ENCODE measurements at places on chromosomes 6 and 20.
A peak's percentile ranks its signal among the peaks of the same experiment; 100 is the strongest.

DNA sequence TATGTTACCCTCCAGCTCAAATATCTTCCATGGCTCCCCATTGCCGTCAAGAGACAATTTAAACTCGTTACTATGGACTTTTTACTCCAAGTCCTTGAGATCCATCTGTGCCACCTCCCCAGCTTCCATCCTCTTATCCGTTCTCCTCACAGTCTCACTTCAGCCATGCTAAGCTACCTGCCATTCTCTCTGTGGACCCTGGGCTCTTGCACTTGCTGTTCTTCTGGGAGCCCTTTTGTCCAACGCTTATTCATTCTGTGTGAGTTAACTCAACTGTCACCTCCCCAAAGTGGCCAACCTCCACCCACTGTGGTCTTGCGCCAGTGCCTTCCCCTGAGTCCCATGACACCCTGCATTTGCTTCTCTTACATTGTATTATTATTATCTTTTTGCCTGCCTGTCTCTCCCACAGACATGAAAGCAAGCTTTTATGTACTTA is 132.4 kb downstream of the BCAS1 start:
- no peak for ATAC-seq

GRCh38 chr20:59948212-59948611 is 8.0 kb downstream of the FAM217B start:
- ATAC-seq = no peak

- no peak for ATAC-seq
Measured at GRCh38 chr20:46083101-46083500, 6.7 kb downstream of the NCOA5 start.

DNA sequence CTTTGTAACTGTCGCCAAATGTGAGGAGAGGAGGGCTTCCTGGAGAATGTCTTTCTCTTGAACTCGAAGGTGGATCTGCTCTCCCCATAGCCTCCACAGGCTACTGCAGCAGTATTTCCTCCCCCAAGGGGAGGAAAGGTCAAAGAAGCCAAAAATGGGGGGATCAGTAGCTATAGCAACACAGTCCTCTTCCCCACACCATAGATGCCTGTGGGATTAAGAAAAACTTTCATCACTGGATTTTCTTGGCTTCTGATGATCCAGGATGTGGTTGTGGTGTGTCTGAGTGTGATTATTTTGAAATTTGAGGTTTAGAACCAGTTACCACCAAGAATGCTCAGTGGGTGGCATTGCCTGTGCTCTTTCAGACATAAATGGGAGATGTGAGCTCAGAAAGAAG is 140.1 kb upstream of the SPACA1 start:
- ATAC-seq = no peak

DNA sequence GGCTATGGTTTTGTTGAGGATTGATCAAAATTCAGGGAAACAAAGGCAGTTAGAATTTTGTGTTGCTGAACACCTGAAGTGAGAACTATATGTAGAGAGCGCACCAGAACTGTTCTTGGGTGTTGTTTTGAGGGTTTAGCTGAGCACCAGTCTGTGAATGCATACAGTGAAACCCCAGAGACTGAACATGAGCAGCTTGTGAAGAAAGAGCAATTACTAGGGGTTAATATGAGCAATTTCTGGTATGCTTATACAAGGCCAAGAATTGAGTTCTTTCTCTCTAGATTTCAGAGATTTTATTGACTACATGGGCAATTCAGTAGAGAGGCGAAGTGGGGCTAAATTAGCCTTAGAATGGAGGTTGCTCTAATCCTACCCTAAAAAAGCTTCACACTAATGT is 93.9 kb downstream of the CD2AP start:
- no peak for ATAC-seq

- no peak for ATAC-seq
Measured at GRCh38 chr6:11358904-11359830, 126.7 kb upstream of the NEDD9 start.

GRCh38 chr6:133954657-133955576 is 1.9 kb downstream of the TBPL1 start:
- no peak for ATAC-seq

DNA sequence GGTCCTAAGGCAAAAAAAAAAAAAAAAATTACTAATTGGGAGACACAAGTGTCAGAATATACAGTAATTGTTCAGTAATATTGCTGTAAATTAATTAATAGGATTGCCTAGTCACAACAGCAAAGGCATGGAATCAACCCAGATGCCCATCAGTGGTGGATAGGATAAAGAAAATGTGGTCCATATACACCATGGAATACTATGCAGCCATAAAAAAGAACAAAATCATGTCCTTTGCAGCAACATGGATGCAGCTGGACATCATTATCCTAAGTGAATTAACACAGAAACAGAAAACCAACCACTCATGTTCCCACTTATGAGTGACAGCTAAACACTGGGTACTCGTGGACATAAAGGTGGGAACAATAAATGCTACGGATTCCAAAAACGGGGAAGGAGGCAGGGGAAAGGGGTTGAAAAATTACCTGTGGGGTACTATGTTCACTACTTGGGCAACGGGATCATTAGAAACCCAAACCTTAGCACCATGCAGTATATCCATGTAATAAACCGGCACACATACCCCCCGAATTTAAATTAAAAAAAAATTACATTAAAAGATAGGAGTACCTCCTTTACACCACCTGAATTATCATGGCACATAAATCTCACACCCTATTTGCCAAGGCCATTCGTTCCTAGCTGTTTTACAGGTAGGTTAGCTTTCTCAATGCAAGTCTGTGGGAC is 689 bp upstream of the PFDN4 start:
- no peak for ATAC-seq

- ATAC-seq = no peak
Measured at GRCh38 chr6:145025488-145025887, 709.8 kb downstream of the EPM2A start.

GRCh38 chr6:76886900-76887299 is 576.4 kb downstream of the HTR1B start:
- ATAC-seq = no peak

DNA sequence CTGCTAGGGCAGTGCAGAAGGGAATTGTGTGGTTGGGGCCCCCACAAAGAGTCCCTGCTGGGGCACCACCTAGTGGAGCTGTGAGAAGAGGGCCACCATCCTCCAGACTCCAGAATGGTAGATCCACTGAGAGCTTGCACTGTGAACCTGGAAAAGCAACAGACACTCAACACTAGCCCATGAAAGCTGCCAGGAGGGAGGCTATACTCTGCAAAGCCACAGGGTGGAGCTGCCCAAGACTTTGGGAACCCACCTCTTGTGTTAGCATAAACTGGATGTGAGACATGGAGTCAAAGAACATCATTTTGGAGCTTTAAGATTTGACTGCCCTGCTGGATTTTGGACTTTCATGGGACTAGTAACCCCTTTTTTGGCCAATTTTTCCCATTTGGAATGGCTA is 328.4 kb upstream of the KHDRBS2 start:
- ATAC-seq = no peak

DNA sequence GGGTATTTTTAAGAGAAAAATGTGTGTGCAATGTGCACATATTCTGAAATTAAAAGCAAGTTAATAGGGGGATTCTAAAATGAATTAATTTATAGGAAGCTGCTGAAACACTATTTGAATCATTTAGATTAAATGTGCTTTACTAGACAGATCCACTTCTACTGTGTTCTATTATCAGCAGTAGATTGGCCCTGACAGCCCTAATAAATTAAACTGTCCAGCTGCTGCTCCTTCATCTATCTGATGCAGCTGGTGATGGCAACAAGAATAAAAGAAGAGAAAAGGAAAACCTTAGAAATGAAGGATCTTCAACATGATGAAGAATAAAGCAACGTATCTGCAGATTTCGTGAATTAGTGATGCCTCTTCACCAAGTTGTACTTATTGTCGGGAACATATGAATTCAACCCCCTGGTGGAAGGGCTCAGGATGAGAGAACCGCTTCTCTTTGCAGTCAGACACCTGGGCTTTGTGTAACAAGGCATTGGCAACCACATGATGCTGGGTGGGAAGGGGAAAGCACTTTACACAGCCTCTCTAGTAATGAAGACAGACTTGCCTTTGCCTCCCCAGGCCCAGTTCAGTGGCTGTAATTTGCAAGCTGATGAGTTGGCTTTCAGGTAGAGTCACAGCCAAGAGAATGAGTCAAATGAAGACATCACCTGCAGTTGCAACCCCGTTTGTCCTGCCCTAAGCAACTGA is 94.4 kb downstream of the LAMP5 start:
- ATAC-seq = no peak

DNA sequence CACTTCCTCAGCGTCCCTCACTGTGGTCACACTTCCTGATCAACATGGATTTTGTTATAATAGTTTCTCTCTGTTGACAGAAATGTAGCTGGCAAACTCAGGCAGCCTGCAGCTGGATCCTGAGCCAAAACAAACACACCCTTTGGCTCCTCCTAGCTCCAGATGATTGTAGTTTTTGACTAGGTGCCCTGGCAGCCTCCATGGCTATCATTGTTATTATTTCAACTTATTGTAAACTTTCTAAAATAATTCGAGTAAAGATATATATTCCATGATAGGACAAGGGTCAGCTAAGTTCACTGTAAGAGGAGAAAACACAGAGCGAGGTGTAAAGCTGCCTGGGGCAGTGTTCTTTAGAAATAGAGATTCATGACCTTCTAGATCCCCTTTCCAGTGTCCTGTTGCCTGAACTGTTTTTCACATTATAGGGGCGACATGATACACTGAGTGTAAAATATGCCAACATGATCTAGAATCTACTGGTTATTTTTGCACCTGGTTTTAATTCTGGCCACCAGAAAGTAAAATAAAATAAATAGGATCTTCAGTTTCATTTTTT is 98.2 kb upstream of the HDGFL1 start:
- ATAC-seq = peak; percentile 65

DNA sequence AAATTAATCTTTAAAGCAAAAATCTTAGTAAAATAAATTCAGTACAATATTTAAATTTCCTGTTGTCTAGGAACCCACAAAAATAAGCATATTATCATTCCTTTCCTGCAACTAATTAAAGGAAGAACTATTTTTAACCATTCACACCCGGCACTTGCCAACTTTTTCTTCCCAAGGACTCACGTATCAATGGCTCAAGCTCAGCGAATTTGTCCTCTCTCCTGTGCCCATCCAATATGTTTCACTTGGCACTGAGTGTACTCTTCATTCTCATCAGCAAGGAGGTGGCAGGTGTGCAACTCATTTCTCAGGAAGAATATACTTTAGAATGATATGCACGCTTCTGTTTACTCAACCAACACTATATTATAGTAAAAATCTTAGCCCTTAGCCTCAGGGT is 419.4 kb downstream of the C6orf118 start:
- ATAC-seq = no peak

- ATAC-seq = no peak
Measured at GRCh38 chr6:3739311-3739897, 12.1 kb downstream of the PXDC1 start.

DNA sequence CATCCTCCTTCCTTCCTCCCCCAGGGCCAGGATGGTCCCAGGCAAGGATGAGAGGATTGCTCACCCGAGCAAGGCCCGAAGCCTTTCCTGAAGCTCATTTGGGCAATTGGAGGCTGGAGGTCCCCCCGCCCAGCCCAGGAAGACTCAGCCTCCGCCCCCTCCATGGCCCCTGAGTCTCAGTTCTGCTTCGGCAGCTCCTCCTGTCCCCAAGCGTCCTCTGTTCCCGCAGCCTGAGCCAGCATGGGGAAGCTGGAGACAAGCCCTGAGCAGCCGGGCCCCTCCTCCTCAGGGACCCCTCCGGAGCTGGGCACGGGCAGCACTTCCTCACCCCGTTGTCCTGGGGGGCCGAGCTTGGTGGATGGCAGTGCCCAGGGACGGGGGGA is 26.0 kb downstream of the SLC17A9 start:
- ATAC-seq = no peak

DNA sequence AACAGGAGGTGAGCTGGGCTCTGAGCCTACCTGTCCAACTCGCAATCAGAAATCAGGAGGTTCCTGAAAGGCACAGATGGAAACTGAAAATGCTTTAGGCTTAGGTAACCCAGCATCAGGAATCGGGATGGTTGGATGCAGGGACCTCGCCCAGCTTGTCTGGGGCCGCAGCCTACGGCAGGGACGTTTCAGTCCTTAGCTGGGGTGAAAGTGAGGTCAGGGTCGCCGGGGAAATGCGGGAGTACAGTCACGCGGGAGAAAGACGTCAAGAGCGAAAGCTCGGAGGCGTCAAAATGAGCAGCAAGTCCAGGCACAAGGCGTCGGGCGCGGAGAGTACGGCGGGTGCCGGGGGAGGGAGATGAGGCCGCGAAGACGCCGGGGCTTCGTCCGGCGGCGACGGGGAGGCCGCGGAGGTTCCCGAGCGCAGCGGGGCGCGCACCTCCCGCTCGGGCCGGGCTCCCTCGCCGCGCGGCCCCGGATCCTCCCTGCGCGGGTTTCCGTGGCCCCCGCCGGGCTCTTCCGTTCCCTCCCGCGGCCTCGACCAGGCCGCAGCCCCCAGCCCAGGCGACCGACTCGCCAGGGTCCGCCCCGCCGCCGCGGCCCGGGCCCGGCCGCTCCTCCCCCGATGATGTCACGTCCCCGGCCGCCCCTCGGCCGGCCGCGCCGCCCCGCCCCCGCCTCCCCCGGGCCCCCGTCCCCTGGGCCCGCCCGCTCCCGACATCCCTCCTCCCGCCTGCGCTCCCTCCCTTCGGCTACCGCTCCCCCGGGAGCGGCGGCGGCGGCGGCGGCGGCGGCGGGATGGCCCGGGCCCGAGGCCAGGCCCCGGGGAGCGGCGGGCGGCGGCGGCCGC is at the start of gene EBF4:
TSS of gene EBF4 (plus strand) at position 745 of the 850 bp plus-strand sequence. CDS start 866 bp downstream, outside the sequence.
- ATAC-seq = peak; percentile 84

- no peak for ATAC-seq
Measured at GRCh38 chr6:1598886-1599285, 10.8 kb upstream of the FOXC1 start.
